ENCODE measurements at places on chromosomes 3 and 15.

- no peak for DNase-seq
Observed at GRCh38 chr3:191255156-191255555, 56.1 kb downstream of the OSTN start.

DNA sequence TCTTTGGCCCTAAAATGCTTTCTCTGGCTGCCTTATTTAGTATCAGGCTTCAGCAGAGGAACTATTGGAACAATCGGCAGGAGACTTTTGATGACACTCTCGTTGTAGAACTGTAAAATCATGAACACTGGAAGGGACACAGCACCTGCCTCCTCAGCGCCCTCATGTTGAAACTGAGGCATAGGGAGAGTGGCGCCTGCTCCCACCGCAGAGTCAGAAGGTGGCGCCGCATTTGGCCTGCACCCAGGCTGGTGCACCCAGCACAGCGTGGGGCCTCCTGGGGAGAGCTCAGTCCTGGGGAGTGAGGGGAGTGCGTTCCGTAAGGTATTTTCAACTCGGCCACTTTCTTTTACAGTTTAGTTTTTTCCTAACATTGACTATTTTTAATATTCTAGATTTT lies 78.2 kb upstream of the BLM start:
- no peak for DNase-seq

- DNase-seq = peak; percentile 87
Observed at GRCh38 chr3:194137506-194138474, 1.8 kb downstream of the HES1 start.

GRCh38 chr3:197782230-197782629 lies 8.8 kb upstream of the LRCH3 start:
- DNase-seq = no peak

GRCh38 chr3:70273492-70273891 lies 38.9 kb downstream of the MDFIC2 start:
- DNase-seq = no peak

GRCh38 chr3:134654031-134654430 lies 3.2 kb upstream of the KY start:
- no peak for DNase-seq

DNA sequence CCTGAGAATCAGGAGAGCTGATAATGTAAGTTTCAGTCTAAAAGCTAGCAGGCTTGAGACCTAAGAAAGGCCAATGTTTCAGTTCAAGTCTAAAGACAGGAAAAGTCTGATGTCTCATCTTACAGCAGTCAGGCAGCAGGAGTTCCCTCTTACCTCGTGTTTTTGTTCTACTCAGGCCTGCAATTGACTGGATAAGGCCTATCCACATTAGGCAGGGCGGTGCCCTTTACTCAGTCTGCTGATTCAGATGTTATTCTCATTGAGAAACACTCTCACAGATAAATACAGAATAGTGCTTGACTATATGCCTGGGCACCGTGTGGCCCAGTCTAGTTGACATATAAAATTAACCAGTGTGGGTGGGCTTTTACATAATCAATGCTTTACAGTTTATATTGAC lies 122.4 kb downstream of the NR1D2 start:
- no peak for DNase-seq

GRCh38 chr3:69370901-69371301 lies 15.0 kb downstream of the FRMD4B start:
- no peak for DNase-seq

DNA sequence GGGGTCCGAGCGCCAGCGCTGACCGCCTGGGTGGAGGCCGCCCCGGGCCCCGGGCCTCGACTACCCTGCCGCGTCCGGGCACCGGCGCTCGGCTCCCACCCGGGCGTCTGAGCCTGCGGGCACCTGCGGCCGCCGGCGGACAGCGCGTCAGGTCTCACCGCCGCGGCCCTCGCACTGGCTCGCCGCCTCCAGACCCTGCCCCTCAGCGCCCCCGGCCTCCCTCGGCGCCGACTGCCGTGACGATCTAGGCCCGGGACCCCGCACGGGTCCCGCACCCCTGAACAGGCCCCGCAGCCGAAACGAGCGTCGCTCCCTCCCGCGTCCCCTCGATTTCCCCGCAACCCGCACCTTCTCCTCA lies 297 bp downstream of the PRC1 start:
- DNase-seq = peak; percentile 68

DNA sequence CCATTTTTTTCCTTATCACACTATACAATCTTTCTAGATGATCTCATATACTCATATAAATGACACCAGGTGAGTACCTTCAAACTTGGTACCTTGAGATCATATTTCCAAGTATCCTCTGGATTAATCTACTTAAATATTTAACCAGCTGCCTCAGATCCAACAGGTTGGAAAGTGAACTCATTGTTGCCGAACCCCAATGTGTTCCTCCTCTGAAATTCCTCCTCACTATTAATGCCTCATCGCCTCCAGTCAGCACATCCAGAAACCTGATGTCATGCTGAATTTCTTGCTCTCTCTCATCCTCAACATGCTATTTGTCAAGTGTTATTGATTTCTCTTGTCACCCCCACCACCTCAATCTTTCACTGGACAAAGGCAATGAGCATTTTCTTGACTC lies 221.8 kb downstream of the FMN1 start:
- no peak for DNase-seq

DNA sequence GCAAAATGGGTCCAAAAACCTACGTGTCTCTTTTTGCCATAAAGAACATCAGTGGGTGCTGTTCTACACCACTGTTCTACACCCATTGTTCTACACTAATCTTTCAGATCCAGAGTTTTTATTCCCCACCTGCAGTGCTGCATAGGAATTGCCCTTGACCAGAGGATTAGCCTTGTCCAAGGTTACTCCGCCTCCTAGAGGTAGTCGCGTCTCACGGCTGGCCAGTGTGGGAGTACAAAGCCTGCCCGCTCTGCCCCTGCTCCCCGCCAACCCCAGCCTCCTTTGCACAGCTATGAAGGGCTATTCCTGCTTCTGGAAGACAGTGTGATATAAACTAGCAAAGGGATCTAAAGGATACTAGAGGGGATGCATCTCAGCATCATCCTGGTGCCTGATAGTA lies 222.1 kb upstream of the LMCD1 start:
- DNase-seq = no peak

- DNase-seq = no peak
Observed at GRCh38 chr3:141233457-141234161, 2.0 kb downstream of the PXYLP1 start.

DNA sequence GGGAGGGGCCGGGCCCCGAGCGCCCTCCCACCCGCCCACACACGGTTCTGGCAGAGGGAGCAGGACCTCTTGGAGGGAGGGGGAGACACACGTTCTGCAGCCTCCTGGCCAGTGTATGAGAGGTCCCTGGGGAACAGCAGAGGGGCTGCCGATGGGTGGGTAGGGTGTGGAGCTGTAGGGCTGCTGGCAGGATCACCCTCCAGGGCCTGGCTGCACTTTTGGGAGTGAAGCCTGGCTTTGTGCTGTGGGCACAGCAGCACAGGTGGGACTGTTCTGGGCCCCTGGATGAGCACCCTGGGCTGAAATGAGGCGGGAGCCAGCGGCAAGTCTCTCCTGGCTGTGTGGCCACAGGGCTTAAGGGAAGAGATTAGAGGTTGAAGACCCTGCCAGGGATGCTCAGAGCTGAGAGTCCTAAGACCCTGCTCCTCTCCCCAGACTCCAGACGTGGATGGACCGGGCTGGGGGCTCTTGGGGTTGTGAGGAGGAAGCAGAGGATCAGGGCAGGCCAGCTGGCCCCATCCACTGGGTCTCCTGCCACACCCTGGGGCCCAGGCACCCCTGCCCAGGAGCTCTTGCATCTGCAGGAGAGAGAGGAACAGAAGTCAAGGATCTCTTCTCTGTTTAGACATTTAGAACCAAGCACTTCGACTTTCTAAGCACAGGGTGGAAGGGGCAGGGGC lies 45.2 kb downstream of the RGMA start:
- peak; percentile 56 for DNase-seq

DNA sequence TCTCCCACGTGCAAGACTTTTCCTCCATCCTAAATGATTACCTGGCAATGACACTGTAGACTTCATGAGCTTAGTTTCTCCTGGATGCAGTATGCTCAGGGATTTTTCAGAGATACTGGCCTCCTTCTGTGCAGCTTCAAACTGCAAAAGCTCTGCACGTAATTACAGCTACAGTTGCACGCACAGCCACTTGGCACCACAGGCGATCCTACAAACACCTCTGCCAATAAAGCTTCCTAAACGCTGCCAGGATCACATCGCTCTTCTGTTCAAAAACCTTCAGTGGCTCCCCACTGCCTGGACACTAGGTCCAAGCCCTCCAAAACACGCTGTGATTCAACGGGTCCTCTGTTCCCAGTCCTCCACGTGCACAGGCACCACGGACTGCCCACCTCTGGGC lies 49.5 kb downstream of the NUP210 start:
- no peak for DNase-seq

All from upper lobe of right lung (tissue), 1 donor.